ENCODE measurements at places on chromosomes 3 and 15.

- peak; percentile 13 for DNase-seq
Observed at GRCh38 chr3:4680227-4680691, 187.1 kb downstream of the ITPR1 start.

DNA sequence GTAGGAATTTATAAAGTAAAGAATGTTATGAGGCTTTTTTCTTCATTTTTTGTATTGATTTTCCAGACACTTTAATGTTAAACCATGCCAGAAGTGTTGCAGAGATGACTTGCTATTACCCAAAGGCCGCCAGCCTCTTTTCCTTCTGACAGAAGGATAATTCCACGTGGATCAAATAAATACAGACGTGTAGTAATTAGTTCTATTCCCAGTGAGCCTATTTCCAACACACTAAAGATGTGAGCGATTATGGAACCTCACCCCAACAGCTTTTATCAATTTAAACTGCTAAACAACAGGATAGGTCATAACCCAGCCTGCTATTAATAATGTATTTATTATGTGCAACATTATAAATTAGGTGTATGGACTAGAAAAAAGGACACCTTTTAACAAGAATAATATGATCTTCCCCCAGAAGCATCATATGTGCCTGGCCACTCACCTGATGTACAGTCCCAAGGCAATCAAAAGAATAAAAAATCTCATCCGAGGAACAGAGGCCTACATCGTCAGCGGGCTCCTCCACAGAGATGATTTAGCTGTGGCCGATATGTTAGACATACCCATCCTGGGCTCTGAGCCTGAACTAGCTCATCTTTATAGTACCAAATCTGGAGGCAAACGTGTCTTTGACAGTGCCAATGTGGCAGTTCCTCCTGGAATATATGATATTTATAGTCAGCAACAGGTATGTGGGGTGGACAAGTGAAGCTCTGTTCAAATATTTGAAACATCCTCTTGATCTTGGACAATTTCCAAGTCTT, 125.9 kb upstream of the C15orf61 start:
- no peak for DNase-seq

- DNase-seq: peak; percentile 58
Observed at GRCh38 chr3:55333923-55334322, 153.2 kb downstream of the WNT5A start.

- no peak for DNase-seq
Observed at GRCh38 chr3:78881501-78881900, 886.3 kb downstream of the ROBO1 start.

DNA sequence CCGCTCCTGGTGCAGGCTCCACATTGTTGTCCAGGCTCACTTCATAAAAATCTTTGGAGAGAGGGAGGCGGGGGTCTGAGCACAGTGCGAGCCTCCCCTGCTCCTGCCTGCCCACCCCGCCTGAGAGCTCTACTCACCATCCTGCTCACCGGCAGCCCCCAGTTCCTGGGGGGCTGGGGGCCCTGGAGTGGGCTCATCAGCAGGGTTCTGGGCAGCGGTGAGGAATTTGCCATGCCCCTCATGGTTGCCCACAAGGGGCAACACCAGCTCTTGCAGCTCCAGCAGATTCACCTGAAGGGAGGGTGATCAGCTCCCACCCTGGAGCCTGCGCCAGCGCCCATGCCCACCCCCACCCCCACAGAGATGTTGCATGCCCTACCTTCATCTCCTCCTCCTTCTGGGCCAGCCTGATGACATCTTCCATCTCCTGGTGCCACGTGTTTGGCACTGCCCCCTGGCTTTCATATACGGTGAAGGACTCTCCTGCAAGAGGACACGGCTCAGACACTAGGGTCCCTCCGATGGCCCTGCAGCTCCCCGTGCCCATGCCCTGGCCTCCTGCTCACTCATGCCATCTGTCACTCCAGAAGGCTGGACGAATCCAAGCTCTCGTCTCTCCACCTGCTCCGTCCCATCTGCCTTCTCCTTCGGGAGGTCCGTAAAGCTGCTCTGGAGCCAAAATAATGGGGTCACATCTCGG, 162.1 kb downstream of the TBC1D2B start:
- no peak for DNase-seq

DNA sequence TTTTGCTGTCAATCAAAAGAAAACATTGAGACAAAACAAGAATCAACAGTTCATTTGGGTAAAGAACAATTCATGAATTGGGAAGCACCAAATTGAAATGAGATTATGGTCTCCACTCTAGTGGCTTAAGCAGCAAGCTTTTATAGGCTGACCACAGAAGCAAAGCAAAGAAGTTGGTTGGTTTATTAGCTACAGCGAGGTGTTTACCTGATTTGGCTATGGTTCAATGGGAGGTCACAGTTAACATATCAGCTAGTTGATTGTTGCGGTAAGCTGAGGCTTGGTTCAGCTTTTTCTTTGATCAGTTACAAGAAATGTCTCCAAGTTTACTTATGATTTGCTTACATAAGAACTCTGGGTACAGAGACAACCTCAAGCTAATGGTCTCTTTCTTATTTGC, 640.5 kb upstream of the GOLIM4 start:
- no peak for DNase-seq

DNA sequence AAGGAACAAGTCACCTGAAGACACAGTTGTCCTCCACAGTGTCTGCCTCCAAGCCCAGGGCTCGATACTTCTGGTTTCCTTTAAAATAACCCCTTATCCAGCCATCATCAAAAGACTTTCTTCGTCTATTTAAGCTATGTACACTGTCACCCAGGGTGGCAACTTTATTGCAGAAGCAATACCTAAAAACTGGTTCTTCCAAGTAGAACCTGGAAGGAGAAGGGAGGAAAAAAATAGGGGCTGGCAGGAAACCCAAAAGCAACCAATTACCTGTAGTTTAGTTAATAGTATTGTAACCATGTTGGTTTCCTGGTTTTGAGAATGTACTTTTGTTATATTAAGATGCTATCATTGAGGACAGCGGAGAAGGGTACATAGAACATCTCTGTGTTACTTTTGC, 33.7 kb downstream of the ITGB5 start:
- no peak for DNase-seq

DNA sequence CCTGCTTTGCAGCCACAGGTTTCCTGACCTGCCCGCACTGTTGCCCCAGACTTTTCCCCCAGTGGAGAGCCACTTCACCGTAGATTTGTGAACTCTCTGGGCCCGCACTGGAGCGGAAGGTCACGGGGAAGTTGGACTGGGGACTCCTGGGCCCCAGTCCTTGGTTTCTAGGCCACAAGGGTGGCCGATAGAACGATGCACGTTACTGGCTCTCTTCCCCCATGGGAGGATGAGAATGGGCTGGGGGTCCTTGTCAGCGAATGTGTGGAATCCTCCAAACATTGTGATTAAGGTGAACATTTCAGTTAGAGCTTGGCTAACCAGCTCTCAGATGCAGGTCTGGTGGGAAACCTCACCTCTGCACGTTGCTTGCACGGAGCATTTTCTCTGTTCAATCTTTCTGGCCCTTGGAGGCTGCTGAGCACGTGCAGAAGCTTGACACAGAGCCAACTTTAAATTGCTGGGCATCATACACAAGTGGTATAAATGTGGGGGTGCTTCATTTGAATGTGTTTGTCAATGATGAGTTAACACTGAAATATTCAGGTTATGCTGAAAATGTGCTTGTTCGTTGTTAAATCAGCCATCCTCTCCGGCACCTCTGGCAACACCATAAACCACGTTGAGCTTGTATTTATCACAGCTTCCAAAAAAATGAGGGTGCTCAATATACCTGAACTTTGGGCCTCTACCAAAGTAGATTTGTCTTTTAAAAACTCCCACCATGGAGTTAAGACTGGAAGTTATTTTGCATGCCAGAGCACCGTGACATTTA, 976 bp downstream of the DIS3L start:
- peak; percentile 60 for DNase-seq

- DNase-seq: no peak
Observed at GRCh38 chr3:161339517-161340500, 31.5 kb downstream of the SPTSSB start.

DNA sequence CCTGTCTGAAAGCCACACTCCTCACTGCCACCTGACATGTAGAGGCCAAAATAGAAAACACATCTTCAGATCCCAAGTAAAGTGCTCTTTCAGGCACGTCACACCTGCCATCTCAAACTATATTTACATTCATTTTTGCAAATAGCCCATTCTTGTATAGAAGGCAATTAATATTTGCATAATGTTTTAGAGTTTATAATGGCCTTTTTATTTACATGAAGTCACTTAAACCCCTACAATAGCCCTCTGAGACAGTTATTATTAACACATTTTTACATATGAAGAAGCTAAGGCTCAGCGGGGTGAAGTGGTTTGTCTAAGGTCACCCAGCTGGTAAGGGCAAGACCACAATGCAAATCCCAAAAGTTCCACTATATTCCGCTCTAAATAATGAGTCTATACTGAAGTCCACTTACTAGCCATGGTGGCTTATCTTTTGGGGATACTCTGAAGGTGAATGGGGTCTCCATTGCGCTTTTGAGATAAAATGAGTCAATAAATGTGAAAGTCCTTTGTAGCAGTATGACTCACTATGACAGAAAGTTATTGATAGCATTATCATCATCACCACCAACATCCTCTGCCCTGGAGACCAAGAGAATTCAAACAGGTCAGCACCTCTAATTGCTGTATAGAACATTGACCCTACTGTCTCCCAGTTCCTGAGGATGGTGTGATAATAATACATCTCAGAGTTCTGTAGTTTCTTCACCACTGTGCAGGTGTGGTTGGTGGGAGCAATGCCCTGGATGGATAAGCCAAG, 155.9 kb upstream of the BCL6 start:
- DNase-seq: no peak
